ENCODE measurements at places on chromosomes 7 and 10. TPM values are rescaled to one million over a fixed set of nuclear protein-coding genes. Genes with fewer than 3 reads are reported as not detected.

PDE6C gene
- not detected for total RNA-seq

GRCh38 chr10:102231357-102232318 lies 5.5 kb downstream of the ELOVL3 start:
- no peaks in the 10 kb centered on the region for H3K36me3 ChIP-seq
- peaks cover 24% of the 10 kb centered on the region for H3K4me1 ChIP-seq
- H3K27ac ChIP-seq, result no peak overlapping the region
- H3K4me3 ChIP-seq, result peak overlapping the region; percentile 25
- DNase-seq, result peak; percentile 84
- H3K27me3 ChIP-seq, result peaks cover 43% of the 10 kb centered on the region

- H3K27ac ChIP-seq, result no peak overlapping the region
- H3K27me3 ChIP-seq, result no peaks in the 10 kb centered on the region
- DNase-seq, result no peak
Measured at GRCh38 chr10:32995066-32995622, 37.1 kb upstream of the ITGB1 start.

DNA sequence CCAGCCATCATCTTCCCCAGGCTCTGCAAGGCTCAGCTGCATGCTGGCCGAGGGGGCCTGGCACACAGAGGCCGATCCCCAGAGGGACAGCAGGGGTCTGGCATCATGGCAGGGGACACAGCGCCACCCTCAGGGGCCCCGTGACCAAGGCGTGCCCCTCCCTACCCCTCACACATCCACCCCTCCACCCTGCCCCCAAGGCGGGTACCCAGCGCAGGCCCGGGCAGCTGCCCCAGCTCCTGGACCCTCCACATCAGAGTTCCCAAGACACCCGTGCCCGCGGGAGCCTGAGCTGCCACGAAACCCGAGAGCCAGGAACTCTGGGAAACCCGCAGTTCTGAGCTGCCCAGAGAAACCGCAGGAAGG lies 46.5 kb upstream of the TNRC18 start:
- DNase-seq, result no peak
- H3K36me3 ChIP-seq, result no peaks in the 10 kb centered on the region
- no peak overlapping the region for H3K27ac ChIP-seq
- H3K4me1 ChIP-seq, result no peaks in the 10 kb centered on the region

DNA sequence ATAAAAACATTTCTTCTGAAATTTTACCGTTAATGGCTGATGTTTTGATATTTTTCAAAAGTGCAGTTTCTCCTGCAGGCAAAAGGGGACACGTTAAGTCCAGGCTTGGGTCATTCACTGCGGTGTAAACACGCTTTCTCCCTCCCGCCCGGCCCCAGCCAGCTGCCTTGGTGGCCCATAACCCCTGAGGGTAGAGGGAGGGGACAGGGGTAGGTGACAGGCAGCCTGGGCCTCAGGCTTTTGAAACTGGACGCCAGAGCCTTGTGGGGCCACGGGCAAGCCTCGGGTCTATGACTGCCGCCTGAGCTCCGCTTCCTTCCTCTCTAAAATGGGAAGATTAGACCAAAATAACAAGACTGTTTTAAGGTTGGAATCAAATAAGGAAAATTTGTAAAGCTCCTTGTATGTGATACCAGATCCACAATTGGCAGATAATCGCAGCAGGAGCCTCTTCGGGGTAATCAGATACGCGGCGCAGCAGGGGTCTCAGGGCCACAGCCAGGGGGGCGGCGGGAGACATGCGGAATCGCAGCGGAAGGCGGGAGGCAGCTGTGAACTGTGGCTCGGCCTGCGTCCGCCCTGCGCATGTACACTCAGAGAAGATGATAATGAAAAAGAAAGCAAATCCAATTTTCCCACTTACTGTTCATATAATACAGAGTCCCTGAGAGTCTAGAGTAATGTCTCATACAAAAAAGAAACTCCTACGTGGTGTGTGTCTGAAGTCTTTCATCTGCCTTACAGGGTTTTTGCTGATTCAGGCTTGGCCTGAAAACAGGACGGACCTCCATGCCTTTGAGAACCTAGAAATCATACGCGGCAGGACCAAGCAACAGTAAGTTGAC lies 138.3 kb downstream of the EGFR start:
- H3K27me3 ChIP-seq, result no peaks in the 10 kb centered on the region
- no peak overlapping the region for H3K27ac ChIP-seq
- H3K4me3 ChIP-seq, result no peak overlapping the region
- DNase-seq, result no peak
- H3K36me3 ChIP-seq, result no peaks in the 10 kb centered on the region
- peaks cover 3% of the 10 kb centered on the region for H3K4me1 ChIP-seq

DNA sequence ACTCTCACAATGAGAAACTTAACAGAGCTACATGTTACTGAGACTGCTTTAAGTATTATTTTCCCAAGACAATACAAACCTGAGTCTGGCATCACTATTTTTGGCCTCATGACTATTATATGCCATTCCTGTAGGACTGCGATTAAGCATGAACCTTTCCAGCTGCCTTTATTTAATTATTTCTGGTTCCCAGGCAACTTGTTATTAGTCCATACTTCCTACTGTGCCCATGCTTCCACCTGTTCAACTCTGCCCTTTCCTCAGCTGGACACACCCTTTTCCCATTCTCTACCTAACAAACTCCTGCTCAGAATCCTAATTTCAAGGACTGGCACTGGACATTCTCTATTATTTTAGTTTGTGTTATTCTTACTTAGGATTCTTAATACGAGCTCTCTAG lies 8.1 kb upstream of the CROT start:
- peaks cover 24% of the 10 kb centered on the region for H3K36me3 ChIP-seq
- H3K27ac ChIP-seq, result no peak overlapping the region
- DNase-seq, result no peak
- no peak overlapping the region for H3K4me3 ChIP-seq
- no peaks in the 10 kb centered on the region for H3K4me1 ChIP-seq

NEUROD6 gene
- not detected for total RNA-seq

DNA sequence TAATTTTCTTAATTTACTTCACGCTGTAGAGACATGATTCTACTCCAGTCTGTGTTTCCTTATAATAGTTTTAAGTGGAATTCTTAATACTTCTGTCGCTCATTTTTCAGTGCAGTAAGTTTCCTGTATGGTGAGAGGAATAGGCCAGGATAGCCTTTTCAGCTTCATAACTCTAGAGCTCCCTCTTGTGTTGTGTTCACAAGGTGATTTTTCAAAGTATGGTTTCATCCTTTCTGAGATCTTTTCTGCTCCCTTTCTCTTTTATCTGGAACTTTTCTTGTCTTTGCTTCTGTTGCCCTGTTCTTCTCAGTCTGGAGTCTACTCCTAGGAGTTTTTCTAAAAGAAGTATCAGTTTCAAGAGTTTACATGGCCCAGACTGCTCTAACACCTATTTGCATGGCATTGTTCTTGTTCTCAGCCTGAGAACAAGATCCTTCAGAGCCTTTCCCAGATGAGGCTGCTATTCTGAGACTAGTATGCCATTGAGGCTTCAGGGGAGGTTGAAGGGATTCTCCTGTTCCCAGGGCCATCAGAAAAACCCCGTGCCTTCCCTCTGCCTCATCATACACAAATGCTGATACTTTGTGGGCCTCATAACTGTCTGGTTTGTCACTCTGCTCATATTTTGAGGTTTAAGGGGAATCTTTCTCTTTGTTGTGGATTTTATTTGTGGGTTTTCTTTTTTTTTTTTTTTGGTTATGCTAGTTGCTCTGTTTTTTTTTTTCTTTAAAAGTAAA lies 21.8 kb downstream of the NET1 start:
- no peaks in the 10 kb centered on the region for H3K27me3 ChIP-seq
- H3K27ac ChIP-seq, result no peak overlapping the region
- no peaks in the 10 kb centered on the region for H3K36me3 ChIP-seq
- no peaks in the 10 kb centered on the region for H3K4me1 ChIP-seq

- no peak overlapping the region for H3K27ac ChIP-seq
- no peaks in the 10 kb centered on the region for H3K4me1 ChIP-seq
- no peaks in the 10 kb centered on the region for H3K36me3 ChIP-seq
- H3K4me3 ChIP-seq, result no peak overlapping the region
- no peak for DNase-seq
Measured at GRCh38 chr7:3730276-3730675, 429.2 kb downstream of the SDK1 start.

DNA sequence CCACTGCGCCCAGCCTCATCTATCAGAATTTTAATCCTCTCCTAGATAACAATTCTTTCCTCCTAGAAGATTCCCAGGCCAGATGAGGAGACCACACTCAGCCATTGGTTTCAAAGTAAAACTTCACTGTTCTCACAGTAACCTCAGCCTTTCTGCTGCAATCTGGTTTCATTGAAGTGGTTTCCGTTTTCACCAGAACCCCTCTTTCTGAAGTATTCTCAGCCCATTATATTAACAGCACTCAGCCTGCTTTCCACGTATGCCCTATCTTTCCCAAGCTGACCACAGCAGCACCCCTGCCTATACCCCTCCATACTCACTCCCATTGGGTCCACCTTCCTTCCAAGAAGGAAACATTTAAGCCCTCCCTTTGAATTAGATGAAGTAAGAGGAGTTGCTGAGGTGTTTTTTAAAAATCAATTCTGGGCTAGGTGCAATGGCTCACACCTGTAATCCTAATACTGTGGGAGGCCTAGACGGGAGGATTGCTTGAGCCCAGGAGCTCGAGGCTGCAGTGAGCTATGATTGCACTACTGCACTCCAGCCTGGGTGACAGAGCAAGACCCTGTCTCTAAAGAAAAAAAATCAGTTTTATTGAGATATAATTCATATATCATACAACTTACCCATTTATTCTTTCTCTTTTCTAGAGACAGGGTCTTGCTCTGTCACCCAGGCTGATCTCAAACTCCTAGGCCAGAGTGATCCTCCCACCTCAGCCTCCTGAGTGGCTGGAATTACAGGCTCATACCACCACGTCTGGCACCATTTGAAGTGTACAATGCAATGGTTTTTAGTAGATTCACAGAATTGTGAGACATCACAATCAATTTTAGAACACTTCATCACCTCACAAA lies 11.3 kb downstream of the PLAU start:
- H3K4me3 ChIP-seq, result no peak overlapping the region
- H3K27me3 ChIP-seq, result peaks cover 10% of the 10 kb centered on the region
- H3K4me1 ChIP-seq, result peaks cover 28% of the 10 kb centered on the region
- DNase-seq, result no peak

- H3K36me3 ChIP-seq, result no peaks in the 10 kb centered on the region
- no peak for DNase-seq
- no peaks in the 10 kb centered on the region for H3K27me3 ChIP-seq
- H3K4me1 ChIP-seq, result no peaks in the 10 kb centered on the region
Measured at GRCh38 chr10:91115618-91116390, 104.7 kb upstream of the PCGF5 start.

- no peak for DNase-seq
- no peaks in the 10 kb centered on the region for H3K27me3 ChIP-seq
- H3K36me3 ChIP-seq, result no peaks in the 10 kb centered on the region
- no peak overlapping the region for H3K27ac ChIP-seq
- peaks cover 3% of the 10 kb centered on the region for H3K4me1 ChIP-seq
Measured at GRCh38 chr7:66296557-66296956, 91.4 kb downstream of the TPST1 start.

STK32C gene
- 12.7 TPM for total RNA-seq

DNA sequence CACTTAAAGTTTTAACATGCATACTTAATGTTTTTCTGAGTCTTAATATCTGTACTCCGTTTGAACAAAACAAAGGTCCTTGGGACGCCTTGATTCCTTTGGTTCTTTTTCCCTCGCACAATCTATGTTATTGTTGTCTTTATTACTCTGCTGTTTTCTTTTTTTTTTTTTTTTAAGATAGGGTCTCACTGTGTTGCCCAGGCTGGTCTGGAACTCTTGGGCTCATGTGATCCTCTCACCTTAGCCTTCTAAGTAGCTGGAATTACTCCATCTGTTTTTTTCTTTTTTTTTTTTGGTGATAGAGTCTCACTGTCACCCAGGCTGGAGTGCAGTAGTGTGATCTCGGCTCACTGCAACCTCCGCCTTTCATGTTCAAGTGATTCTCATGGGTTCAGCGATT lies 13.2 kb downstream of the MLLT10 start:
- H3K27me3 ChIP-seq, result no peaks in the 10 kb centered on the region
- peaks cover 28% of the 10 kb centered on the region for H3K36me3 ChIP-seq
- H3K4me3 ChIP-seq, result no peak overlapping the region
- no peaks in the 10 kb centered on the region for H3K4me1 ChIP-seq

LIPF gene
- not detected for total RNA-seq

DNA sequence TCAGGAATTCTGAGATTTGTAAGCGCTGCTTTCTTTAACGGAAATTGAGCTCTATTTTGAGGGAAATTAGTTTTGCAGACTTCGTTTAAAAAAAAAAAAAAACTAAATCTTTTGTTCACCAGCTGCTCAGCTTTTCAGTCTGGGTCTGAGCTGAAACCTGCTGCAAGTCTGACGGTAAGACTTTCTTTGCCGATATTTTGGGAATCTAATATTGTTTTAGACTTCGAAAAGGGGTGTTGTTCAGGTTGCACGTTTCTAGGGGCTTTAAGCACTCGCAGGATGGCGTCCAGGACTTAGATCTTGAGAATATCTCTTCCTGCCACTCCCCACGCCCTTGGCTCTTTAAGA lies 1.8 kb upstream of the MEOX2 start:
- H3K4me1 ChIP-seq, result no peaks in the 10 kb centered on the region
- no peak overlapping the region for H3K27ac ChIP-seq
- DNase-seq, result no peak
- no peak overlapping the region for H3K4me3 ChIP-seq

GRCh38 chr10:43061760-43062159 lies 15.1 kb upstream of the RET start:
- no peaks in the 10 kb centered on the region for H3K4me1 ChIP-seq
- no peaks in the 10 kb centered on the region for H3K36me3 ChIP-seq
- no peak for DNase-seq

ITPRID1 gene
- not detected for total RNA-seq

- H3K36me3 ChIP-seq, result no peaks in the 10 kb centered on the region
- H3K4me1 ChIP-seq, result no peaks in the 10 kb centered on the region
- H3K4me3 ChIP-seq, result no peak overlapping the region
- H3K27me3 ChIP-seq, result no peaks in the 10 kb centered on the region
- no peak for DNase-seq
- H3K27ac ChIP-seq, result no peak overlapping the region
Measured at GRCh38 chr10:108872854-108873253, 1050.5 kb downstream of the XPNPEP1 start.

GRCh38 chr10:75428434-75429158 lies 2.8 kb upstream of the LRMDA start:
- H3K27ac ChIP-seq, result no peak overlapping the region
- no peaks in the 10 kb centered on the region for H3K36me3 ChIP-seq
- H3K4me3 ChIP-seq, result no peak overlapping the region
- H3K27me3 ChIP-seq, result no peaks in the 10 kb centered on the region
- H3K4me1 ChIP-seq, result peaks cover 22% of the 10 kb centered on the region
- no peak for DNase-seq
